ENCODE measurements at places on chromosomes 6 and 20.
A peak's percentile ranks its signal among the peaks of the same experiment; 100 is the strongest.

- DNase-seq, result peak; percentile 83
Measured at GRCh38 chr20:10074513-10074912, 39.7 kb downstream of the ANKEF1 start.

DNA sequence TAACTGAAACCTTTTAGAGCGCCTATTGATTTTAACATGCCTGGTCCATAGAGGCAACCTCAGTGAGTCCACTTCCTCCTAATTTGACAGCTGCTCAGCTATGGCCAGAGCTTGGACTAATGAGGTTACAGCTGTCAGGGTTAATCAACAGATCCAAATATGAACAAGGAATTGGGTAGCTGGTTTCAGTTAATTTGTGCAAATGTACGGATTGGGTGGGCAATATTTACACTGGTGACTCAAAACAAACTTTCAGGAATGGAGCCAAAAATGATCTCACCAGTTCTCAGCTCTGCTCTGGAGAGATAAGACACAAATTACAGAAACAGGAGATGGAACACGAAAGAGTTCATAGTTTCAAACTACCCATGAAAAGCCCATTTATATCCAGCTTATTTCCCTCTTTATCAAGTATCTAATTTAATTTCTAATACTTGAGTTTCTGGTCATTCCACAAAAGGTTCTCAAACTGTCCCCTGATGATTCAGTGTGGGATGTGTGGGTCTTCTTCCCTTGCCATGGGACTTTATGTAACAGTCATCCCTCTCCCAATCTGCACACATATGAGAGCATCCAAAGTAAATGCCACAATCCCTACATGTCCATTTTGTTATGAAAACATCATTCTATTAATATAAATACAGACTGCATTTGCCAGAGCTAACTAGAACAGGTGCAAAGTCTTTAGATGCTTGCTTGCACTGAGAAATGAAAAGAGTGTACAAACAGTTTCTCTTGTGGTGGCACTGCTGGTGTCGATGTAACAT is 149.9 kb downstream of the RPS12 start:
- no peak for DNase-seq

DNA sequence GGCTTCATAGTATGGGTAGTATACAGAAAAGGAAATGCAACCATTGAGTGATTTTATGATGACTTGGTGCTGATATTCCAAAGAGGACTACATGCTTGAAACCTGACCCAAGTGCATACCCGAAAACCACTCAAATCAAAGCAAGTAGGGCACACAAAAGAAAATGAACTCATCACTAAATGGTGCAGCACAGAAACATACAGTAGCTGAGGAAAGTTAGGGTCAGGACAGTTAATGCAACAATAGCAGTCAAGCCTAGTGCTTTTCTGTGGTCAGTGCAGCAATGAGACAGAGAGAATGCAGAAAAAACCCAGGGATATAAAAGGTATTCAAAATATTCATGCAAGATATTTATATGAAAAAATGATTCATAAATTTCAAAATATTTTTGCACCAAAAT is 711.1 kb downstream of the EPHA7 start:
- no peak for DNase-seq

GRCh38 chr20:50762045-50762422 is 30.7 kb downstream of the PARD6B start:
- DNase-seq, result peak; percentile 24

DNA sequence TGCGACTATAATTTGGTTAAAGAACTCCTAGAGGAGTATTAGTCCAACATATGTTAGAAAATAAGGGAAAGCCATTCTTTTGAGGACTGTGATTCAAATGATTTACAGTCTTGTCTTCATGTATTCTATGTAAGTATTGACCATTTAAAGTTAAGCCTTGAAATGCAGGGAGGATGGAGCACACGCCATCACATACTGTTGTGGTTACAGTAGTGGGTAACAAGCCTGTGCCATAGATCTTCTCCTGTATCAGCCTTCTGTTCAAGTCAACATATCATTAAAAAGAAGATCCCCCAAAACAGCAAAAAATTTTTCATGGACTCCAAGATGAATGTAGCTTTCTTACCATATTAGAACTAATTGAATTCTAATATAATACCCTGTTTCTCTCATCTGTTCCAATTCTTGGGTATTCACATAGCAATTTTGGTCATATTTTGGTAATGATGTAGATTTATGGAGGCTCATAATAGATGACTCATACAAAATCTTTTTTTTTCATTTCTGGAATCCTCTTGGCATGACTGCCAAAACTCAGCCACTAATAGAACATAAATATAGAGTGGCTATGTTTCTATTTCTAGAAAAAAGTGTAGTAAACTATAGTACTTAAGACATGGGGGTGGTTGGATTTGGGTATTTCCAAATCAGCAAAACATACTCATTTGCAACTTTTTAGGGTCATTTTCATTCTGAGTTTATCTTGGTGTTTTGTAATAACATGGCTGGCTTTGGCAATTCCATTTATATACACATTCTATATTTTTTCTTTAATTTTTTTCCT is 413.5 kb downstream of the BCKDHB start:
- DNase-seq, result no peak

DNA sequence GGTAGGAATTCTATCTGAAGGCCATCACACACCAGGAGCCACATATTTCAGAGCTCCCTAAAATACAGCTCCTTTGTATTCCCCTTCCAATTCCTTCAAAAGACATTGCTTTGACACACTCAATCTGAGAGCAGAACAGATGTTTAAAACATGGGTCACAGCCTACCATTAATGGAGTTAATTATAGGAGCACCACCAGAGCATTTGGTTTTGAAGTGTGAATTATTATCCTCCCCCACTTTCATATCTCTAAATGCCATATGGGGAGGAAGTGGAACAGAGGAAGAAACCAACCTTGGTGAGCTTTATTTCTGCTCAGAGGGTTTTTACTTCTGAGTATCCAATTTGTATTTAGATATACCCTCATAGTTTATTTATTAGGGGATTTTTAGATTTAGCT is 50.7 kb upstream of the TNFRSF21 start:
- DNase-seq, result no peak

DNA sequence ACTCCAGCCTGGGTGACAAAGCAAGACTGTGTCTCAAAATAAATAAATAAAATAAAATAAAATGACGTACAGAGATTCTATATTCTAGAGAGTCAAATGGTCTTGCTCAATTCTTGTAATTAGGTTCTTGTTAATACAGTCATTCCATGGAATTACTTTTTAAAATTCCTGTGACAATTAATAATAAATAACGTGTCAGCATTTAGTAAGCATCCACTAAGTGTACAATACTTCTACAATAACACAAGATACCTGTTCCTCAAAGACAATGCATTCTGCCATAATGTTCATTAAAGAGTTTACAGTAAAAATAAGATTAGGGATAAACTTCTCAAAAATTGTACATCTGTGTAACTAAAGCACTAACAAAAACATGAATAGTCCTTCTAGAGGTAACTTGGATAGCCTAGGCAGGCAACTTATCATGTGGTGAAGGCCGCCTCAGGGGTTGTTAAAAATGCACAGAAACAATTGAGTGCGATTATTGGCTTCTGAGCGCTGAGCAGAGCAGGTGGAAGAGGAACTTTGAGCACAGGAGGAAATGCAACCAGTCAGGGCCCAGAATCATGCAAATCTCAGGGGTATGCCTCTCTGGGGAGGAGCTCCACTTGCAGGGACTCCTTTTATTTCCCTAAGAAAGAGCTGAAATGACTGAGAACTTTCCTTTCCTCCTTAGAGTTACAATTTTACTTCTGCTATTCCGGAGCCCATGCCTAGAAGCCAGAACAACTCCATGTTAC is 37.1 kb downstream of the QRSL1 start:
- no peak for DNase-seq

DNA sequence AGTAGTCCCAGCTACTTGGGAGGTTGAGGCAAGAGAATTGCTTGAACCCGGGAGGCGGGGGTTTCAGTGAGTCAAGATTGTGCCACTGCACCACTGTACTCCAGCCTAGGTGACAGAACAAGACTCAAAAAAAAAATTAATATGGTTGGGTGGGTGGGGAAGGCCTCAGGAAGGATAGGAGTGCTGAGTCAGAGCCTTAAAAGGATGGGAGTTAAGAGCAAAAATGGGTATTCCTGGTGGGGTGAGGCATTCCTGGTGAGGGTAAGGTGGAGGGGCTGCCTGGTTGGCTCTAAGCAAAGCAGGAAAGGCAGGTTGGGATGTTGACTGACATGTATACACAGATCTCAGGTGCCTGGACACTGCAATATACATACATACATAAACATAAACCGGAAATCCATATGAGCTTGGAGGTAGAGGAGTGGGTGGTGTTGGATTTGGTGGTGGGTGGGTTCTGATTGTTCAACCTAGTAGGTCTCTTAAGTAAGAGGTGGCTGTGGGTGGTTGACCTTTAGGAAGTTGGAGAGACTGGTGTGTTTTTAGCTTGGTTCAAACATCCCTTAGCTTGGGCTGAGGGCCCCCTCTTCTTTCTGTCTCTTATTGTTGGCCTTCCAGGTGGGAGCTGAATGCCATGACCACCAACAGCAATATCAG is 1.2 kb upstream of the RRP36 start:
- no peak for DNase-seq

DNA sequence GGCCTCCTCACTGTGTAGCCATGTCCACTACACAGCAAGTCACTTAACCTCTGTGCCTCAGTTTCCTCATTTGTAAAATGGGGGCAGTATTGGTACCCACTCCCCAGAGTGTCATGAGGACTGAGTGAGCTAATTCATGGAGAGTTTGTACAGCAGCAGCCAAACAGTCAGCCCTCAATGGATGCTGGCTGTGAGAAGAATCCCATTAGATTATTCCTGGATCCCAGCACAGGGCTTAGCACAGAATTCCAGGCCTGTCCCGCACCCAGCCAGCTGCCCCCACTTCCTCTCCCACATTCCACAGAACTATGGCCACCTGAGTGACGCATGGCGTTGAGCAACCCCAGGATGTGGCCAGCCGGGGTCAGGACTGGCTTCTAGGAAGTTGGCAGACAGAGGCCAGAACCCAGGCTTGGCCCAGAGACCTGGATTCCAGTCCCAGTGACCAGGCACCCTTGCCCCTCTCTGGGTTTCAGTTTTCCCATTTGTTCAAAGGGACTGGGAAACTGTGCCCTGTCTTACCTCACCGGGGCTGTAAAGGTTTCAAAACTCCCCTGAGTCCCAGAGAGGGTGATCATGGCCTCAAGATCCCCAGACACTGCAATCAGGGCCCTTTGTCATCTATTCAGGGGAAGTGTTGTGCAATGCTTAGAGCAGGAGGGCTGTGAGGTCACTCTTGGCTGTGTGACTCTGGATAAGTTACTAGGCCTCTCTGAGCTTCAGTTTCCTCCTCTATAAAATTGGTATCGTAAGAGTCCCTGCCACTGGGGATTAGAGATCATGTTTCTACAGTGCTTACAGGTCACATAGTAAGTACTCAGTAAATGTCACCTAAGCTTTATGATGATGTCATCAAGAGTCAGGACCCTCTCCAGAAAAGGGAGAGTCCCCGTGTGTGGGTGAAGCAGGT is 3.0 kb upstream of the TGM2 start:
- no peak for DNase-seq

- no peak for DNase-seq
Measured at GRCh38 chr20:34995192-34995591, 39.5 kb downstream of the MYH7B start.

GRCh38 chr6:45886776-45887175 is 128.9 kb downstream of the CLIC5 start:
- DNase-seq, result no peak

DNA sequence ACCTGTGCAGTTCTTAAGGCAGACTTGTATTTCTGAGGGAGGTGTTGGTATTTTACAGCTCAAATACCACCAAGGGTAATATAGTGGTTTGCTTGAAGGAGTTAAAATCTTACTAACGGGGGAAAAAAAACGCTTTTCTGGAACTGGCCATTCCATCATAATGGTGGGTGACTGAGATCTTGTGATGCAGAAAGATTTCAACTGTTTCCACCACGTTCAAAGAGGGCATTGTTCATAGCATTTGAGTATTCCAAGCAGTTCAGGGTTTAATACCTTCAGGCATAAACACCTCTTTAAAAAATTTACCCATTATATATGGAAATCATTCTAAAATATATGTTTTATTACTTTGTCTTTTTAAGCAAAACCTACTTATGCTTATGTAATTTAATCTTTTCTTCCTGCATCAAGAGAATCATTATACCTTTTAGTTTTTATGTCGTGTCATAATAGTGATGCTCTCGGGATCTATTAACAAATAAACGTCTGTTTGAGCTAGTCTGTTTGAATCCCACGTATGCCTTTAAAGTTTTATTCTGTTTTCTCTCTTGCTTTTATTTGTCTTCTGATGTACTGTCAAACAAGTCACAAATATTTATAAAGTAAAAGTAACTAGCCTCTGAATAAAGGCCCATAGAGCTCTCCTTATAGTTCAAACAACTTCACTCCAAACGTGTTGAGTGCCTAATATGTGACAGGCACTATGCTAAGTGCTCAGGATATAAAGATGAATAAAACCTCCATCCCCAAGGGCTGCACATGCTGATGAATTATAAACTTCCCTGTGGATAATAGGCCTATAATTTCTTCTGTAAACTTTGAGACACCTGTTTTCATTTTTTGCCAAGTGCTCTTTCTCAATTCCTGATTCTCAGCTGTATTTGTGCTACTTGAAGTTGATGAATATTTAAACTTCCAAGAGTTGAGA is 298.8 kb upstream of the FERMT1 start:
- DNase-seq, result no peak

DNA sequence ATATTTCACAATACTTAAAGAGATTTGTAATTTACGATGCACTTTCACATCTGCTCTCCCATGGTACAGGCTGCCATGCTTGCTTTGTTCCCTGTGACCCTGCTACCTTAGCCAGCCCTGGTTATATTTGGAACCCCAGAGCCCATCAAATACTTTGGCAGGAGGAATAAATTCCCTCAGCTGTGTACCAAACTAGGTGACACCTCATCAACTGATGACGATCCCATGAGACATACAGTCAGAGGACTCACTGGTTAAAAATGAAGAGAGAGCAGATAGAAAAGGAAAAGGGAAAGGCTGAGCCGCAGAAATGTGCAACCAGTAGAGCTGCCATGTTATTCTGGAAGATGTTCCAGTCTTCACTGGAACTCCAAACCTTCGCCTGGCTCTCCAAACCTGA is 120.0 kb downstream of the SIM1 start:
- DNase-seq, result no peak

DNA sequence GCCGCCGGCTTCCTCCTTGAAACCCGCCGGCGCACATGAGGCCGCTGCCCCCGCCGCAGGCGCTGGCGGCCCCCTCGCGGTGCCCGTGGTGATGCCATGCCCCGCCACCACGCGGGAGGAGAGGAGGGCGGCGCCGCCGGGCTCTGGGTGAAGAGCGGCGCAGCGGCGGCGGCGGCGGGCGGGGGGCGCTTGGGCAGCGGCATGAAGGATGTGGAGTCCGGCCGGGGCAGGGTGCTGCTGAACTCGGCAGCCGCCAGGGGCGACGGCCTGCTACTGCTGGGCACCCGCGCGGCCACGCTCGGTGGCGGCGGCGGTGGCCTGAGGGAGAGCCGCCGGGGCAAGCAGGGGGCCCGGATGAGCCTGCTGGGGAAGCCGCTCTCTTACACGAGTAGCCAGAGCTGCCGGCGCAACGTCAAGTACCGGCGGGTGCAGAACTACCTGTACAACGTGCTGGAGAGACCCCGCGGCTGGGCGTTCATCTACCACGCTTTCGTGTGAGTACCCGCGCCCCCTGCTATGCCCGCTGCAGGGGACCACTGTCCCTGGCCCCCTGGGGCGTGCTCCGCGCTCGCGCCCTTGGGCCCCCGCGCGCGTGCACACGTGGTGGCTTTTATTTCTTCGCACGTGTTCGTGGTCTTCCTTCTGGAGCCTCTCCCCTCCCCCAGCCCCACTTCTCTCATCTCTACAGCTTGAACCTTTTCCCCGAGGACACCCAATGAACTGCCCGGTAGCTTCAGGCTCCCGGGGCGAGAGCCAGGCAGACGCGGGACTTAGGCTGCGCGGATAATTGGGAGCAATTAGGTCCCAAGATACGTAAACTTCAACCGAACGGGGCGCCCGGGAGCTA is 453 bp downstream of the KCNQ5 start:
- peak; percentile 49 for DNase-seq
